ENCODE measurements at places on chromosomes 1 and 21.

- no peak for DNase-seq
Observed at GRCh38 chr1:5297886-5298239, 643.5 kb downstream of the AJAP1 start.

DNA sequence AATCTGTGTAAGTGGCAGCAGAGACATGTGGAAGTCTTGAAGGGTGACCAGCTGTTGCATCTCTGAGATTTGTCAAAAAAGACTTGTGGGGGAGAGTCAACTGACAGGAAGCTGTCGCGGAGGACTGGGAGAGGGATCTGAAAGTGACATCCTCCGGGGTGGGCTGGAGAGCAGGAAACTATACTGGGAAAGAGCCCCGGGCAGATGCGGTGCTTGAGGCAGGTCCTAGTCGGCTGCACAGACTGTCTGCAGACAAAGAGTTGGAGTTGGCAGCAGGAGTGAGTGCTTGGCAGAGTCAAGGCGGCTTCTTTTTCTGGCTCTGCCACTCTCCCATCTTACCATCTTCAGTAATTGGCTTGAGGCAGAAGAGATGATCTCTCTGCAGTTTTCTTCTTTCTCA is 294.0 kb upstream of the C1orf87 start:
- DNase-seq = no peak

DNA sequence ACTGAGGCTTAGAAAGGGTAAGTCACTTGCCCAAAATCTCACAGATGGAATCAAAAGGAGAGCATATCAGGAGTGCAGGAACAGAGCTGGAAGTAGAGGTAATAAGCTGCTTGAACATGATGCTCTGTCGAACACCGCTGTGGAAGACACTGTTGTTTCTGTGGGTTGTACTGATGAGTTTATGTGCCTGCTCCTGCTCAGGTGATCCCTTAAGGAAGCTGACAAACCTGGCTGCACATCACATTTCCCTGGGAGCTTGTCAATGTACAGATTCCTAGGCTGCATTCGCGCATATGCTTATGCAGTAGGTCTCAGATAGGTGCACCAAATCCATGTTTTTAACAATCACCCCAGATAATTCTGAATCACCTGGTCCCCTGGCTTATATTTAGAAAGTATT is 79.7 kb downstream of the ZNF326 start:
- DNase-seq = no peak

GRCh38 chr21:45176141-45176540 is 101.8 kb downstream of the ADARB1 start:
- no peak for DNase-seq

DNA sequence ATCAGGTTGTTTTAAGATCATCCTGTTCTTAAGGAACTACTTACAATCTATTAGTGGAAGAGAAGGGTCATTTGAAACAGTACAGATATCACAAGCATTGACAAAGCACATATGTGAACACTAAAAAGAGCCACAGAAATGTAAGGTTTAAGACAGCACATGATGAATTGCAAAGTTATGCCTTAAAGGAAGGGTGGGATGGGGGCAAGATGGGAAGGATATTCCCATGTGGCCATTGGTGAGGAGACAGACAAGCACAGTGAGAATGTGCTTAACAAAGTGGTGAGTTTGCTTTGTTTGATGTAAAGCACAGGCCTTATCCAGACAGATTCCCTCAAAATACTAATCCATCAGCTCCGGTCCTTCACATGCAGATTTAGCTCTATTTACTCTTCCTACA is 151.6 kb upstream of the IVNS1ABP start:
- no peak for DNase-seq

- no peak for DNase-seq
Observed at GRCh38 chr1:13538832-13539231, 25.0 kb upstream of the LRRC38 start.

- DNase-seq = no peak
Observed at GRCh38 chr1:4916610-4917009, 262.2 kb downstream of the AJAP1 start.

DNA sequence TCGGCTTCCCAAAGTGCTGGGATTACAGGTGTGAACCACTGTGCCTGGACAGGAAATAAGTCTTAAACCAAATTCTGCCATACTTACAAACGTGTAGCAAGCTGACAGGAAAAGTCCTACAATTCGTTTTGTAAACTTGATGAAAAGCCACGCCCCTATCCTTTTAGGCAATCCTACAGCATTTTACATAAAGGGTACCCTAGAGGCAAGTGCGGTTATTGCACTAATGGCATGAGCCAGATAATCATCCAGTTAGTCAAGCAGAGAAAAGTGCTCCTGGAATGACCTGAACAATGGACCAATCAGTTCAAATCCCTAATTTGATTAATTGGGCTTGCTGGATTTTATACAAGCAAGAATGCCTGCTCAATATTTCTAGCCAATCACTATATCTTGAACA is 338.2 kb downstream of the KIF26B start:
- DNase-seq = no peak

DNA sequence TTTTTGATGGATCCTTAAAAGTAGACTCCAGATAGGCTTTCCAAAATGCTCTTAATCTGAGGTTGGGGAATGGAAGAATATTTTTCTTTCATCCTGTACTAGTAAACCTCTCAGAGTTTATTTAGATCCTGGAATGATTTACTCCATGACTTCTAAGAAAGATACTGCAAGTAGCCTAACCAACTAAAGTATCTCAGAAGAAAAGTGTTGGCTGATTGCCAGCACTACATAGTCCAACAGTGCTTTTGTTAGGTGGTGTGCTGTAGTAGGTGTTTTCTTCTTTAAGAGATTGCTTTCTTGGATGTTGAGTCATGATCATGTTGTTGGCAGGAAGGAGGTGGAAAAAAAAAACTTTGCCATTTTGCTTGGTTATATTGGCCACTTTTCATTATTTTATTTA is 119.8 kb downstream of the OSBPL9 start:
- DNase-seq = no peak

DNA sequence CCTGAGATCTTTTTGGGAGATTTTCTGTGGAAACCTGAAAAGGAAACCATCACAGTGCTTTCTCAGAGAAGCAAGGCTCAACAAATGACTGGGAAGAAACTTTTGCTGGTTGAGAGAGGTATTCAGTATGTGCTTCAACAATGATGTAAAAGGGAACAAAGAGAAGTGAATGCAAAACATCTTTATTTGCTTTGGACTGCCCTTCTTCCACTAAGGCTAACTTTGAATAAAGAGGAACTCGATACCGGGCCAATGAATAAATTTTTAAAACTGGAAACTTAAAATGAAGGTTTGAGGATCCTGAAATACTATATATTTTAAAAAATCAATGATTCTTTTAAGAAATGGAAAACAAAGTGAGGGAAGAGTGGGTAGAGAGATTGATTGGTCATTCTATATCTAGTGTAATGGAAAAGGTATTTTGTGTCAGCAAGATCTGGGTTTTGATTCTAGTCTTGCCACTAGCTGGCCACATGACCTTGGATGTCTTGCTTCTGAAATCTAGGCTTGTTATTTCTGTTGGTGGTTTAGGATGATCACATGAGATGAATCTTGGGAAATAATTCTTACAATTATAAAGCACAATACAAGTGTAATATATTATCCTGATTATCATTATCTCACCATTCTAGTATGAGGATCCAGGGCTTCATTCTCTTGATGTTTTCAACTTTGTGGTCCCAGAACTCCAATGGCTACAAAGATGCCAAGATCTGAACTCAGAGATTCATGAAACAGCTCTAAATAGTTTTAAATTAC is 34.6 kb upstream of the APOBEC4 start:
- DNase-seq = no peak

GRCh38 chr1:39136638-39137037 is 67.9 kb upstream of the MACF1 start:
- DNase-seq = no peak

GRCh38 chr1:11151826-11152612 is 37.1 kb upstream of the ANGPTL7 start:
- no peak for DNase-seq

DNA sequence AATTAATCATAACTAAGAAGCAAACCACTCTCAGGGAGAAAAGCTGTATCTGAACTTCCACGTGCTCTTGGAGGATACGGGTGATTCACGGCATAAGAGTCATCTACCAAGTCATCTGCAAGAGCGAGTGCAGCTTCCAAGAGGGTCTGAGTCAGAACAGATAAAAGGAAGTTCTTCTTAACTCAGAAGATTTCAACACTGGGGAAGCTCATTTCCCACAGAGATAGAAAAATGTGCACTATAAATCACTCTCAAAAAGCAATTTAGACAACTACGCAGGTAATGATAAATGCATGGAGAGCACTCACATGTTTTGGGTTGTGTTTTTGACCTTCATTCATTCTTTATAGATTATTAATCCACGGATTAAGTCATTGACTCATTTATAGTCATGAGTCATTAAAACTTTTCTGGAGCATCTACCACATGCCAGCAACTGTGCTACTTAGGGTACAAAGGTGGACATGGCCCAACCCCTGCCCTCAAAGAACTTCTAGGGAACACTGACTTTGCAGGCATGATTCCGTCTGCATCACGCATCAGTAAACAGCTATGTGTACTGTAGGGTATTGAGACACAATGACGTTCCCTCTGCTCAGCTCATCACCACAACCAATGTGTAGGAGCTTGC is 20.8 kb downstream of the KCNJ15 start:
- no peak for DNase-seq

- no peak for DNase-seq
Observed at GRCh38 chr1:84907095-84907827, 14.3 kb upstream of the LPAR3 start.

GRCh38 chr1:236465231-236465958 is 58.4 kb upstream of the LGALS8 start:
- DNase-seq = no peak

DNA sequence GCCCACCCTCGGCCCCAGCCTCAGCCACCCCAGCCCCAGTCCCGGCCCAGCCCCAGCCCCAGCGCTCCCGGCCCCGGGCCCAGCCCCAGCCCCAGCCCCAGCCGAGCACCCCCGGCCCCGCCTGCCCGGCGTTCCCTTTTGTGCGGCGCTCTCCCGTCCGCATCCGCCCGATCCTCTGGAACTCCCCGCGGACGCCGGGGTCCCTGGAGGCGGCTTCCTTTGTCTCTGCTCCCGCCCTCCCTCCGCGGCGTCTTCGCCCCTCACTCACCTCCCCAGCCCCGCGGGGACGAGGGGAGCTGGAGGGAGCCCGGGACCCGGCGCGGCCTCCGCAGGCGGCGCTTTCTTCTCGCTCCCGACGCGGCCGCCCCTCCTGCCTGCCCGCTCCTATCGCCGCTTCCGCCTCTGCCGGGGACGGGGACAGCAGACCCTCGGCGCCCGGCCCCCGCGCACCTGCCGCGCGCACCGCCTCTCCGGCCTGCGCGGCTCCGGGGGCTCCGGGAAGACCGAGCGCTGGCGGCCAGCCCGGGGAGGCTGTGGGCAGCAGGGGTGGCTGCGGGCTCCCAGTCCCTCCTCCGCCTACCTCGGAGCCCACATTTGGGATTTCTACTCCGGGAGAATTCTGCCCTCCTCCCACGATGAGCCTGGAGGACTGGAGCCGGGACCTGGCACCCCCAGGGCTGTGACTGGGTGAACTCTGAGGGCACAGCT is 14.0 kb downstream of the AGRN start:
- DNase-seq = no peak

- no peak for DNase-seq
Observed at GRCh38 chr1:236064674-236065508, at the start of gene NID1. TSS of gene NID1 (minus strand) at chr1:236065090. CDS start at chr1:236065079, 11 bp downstream.

- no peak for DNase-seq
Observed at GRCh38 chr1:166233750-166234366, 67.1 kb upstream of the FAM78B start.

GRCh38 chr1:68330391-68330790 is 98.1 kb upstream of the WLS start:
- DNase-seq = no peak

- no peak for DNase-seq
Observed at GRCh38 chr1:55035904-55036303, 3.4 kb upstream of the PCSK9 start.

DNA sequence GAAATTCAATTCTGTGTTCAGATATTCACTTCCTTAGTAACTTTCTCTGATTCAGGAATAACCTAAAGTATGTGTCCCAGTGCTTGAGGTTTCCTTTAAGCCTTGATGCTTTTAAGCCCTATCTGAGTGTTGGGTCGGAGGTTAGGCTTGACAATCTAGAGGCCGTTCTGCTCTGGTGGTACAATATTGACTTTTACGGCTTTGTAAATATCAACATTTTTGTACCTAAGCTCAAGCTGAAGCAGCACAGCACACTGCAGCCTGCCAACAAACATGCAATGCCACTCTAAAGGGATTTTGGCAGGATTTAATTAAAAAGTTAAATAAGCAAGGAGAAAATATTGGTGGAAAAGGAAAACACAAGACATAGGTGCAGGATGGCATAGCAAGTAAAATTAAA is 279.2 kb downstream of the NEGR1 start:
- no peak for DNase-seq

GRCh38 chr1:36123356-36123755 is 1.7 kb downstream of the COL8A2 start:
- no peak for DNase-seq

DNA sequence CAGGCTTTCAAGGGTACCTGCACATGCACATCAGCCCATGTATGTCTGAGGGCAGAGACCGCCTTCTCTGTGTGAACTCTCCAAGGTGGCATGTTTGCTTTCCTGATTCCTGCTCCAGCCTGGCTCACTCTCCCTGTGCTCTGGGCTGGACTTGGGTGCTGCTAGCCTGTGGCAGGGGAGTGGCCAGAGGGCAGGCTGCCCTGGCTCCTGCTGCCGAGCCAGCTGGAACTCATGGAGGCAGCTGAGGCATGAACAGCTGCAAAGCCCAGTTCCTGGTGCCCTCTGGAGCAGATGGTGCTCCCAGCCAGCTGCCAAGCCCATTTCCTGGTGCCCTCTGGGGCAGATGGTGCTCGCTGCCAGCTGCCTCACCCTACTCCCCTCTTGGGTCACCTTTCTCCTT is 7.6 kb downstream of the UBL4B start:
- no peak for DNase-seq

DNA sequence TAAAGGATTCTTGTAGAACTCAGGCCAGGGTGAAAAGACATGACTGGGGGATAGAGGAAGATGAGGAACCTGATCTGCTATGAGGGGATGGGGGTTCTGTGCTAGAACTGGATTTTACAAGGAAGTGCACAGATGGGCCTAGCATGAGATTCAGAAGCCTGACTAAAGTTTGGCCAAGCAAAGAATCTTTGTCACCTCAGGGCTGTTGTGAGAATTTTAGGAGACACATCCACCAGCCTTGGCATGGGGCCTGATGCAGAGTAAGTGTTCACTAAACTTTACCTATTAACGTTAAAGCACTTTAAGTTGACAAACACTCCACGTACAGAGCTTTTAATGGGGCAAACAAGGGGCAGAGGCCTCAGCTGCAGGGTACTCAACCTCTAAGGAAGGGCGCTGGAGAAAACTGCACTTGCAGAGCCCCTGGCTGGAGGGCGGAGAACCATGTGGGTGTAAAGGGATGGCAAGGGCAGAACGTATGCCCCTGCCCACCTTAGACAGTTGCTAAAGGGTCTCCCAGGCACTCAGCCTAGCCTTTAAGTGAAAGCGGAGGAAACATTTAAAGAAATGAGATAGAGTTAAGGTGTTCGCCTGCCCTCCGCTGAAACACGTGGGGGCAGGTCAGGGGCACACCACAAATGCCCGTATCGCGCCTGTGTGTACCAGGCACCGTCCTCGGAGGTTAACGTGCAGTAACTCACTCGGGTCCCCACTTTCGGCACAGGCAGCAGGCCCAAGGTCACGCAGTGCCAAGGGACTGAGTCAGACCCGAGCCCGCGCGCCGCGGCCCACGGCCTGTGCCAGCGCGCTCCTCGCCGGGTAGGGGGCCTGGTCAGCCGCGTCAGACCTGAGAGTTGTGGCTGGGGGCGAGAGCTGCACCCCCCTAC is 990 bp upstream of the MRPS6 start:
- no peak for DNase-seq

All from esophagus squamous epithelium (tissue), 5 donors.